ENCODE measurements at places on chromosomes 3 and 15. TPM values are rescaled to one million over a fixed set of nuclear protein-coding genes. Genes with fewer than 3 reads are reported as not detected.

DNA sequence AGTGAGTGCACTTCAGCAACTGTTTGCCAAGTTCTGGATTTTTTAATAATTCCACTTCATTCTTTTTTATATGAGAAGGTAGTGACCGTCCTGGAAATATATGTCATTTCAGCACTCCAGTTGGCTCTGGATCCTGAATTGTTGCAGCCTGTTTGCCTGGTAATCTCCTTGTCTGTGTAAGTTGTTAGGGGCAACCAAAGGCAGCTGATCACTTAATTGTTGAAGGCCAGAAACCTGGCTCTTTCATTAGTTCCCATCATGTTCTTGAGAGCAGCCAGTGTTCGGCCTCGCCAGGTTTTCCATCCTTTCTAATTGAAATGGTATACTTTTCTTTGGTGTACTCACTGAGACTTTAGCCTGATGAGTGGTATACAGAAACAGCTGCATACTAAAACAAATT is 168.6 kb downstream of the SOX2 start:
- H3K36me3 ChIP-seq = no peaks in the 10 kb centered on the region
- H3K4me3 ChIP-seq = no peak overlapping the region
- H3K27ac ChIP-seq = no peak overlapping the region
- no peak for DNase-seq

GRCh38 chr3:33636125-33636850 is 81.8 kb downstream of the CLASP2 start:
- DNase-seq = no peak
- H3K4me3 ChIP-seq = no peak overlapping the region
- no peaks in the 10 kb centered on the region for H3K36me3 ChIP-seq
- H3K27me3 ChIP-seq = no peaks in the 10 kb centered on the region
- no peaks in the 10 kb centered on the region for H3K4me1 ChIP-seq

- no peak overlapping the region for H3K4me3 ChIP-seq
- H3K36me3 ChIP-seq = no peaks in the 10 kb centered on the region
- no peaks in the 10 kb centered on the region for H3K4me1 ChIP-seq
- H3K27me3 ChIP-seq = no peaks in the 10 kb centered on the region
- H3K27ac ChIP-seq = no peak overlapping the region
Measured at GRCh38 chr3:99170867-99171517, 269.5 kb upstream of the DCBLD2 start.

- DNase-seq = no peak
- no peaks in the 10 kb centered on the region for H3K36me3 ChIP-seq
Measured at GRCh38 chr3:74410276-74410941, 204.1 kb downstream of the CNTN3 start.

Gene ACOX2
- 31.5 TPM for total RNA-seq

Measured in aorta (tissue), 5 donors.